ENCODE measurements at places on chromosomes 16 and 17. TPM values are rescaled to one million over a fixed set of nuclear protein-coding genes. Genes with fewer than 3 reads are reported as not detected.

Gene KRT10
- 32.4 TPM for total RNA-seq

Gene TADA2A
- 28.8 TPM for total RNA-seq

Gene GLOD4
- total RNA-seq: 46.7 TPM

Gene CCL17
- not detected for total RNA-seq

Gene CLEC18A
- 0.10 TPM for total RNA-seq

Gene KRTAP2-1
- not detected for total RNA-seq

Gene CTRB1
- total RNA-seq: not detected

Gene KRT12
- total RNA-seq: not detected

Gene HAS3
- 3.4 TPM for total RNA-seq

Gene UBE2G1
- 59.7 TPM for total RNA-seq

Gene TOP2A
- total RNA-seq: 155 TPM
